D721Med (cell line): ENCODE measurements at places on chromosomes 1 and 21.

DNA sequence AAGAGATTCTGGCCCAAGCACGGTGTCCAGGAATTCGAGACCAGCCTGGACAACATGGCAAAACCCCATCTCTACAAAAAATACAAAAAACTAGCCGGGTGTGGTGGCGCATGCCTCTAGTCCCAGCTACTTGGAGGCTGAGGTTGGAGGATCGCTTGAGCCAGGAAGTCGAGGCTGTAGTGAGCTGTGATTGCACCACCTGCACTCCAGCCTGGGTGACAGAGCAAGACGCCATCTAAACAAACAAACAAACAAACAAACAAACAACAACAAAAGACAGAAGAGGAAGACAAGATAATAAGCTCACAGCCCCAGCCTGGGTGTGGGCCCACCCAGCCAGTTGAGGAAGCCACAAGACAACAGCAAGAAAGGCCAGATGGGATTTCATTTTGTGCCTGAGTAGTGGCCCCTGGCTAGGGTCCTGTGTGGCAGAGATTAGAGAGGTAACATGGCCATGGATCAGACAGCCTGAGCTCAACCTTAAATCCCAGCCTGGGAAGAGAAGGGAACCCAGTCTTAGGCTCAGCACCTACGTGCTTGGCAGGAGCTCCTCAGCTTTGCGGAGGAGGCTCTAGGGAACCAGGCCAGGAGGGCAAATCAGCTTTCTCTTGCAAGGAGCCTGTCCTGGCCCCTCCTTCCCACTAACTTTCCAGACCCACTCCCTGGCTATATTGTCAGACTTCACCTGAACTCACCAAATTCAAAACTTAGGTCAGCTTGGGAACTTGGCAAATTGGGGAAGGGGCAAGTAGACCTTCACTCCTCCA is 4.9 kb upstream of the BEST4 start:
- DNase-seq, result no peak

- DNase-seq, result no peak
Measured at GRCh38 chr1:223033658-223034057, 109.4 kb downstream of the TLR5 start.

DNA sequence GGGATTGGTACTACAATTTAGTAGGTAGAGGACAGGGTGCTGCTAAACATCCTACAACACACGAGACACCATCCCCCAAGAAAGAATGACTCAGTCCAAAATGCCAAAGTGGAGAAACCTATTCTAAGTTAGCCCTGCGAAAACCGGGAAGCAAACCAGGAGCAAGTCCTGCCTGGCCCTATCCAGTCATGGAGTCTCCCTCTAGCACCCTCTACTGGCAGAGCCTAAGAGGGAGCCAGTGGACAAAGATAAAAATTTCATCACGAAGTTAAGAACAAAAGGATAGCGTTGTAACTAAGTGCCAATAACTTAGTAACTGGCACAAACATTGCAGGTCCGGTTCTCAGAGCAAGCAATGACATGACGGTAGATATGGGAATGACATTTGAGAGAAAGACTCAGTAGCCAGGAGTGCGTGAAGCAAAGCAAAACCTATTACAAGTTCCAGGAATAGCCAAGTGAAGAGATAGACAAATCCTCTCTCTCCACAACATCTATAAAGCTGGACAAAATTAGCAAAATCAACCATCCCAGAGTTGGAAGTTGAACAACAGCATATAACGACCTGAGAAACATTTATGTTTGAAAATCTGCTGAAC is 383.5 kb downstream of the OMA1 start:
- no peak for DNase-seq

- DNase-seq, result no peak
Measured at GRCh38 chr1:12184008-12184681, 17.4 kb downstream of the TNFRSF1B start.

DNA sequence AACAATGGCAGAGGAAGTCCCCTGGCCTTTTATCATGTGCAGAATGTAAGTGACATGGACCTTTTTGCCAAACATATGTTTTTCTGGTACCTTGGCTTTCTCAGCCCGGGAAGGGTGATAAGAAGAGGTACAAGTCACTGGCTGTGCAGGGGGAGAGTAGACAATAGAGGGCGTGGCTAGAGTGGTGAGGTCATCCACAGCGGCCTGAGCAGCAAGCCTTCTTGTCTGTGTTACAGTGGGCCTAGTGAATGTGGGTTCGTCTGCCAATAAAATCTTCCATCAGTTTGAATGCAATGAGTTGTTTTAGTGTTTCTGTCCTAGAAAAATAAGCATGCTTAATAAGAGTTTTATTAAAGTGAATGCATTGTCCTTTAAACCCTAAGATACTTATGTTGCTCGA is 59.0 kb upstream of the PGD start:
- DNase-seq, result no peak

DNA sequence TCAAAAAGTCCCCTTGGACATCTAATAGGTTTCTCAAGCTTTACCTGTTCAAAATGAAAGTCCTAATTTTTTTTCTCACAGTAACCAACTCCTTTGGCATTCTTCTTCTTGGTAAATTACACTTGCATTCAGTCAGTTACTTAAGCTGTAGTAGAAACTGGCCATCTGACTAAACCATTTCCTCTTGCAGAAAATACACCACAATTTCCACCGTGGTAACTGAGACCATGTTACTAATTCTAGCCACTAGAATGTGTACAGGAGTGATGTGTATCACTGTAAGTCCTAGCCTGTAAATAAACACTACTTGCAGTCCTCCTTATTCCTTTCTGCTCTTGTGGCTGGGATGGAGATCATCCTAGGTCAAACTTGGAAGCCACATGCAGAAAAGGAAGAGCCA is 965.4 kb upstream of the TMPRSS15 start:
- no peak for DNase-seq

- DNase-seq, result no peak
Measured at GRCh38 chr1:7084232-7084894, 299.1 kb downstream of the CAMTA1 start.

DNA sequence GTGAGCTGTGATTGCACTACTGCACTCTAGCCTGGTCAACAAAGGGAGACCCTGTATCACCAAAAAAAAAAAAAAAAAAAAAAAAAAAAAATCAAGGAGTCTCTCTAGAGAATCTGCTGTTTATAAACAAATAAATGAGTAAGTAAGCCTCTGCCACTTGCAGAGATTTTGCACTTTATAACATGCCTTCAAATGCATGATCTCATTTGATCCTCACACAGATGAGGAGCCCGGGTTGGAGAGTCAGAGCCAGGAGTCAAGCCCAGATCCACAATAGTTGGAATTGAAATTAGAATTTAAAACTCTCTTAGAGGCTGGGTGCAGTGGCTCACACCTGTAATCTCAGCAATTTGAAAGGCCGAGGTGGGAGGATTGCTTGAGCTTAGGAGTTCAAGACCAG is 4.0 kb downstream of the PRELP start:
- DNase-seq, result no peak

- peak; percentile 78 for DNase-seq
Measured at GRCh38 chr1:204359474-204360255, at the start of gene PLEKHA6. TSS of gene PLEKHA6 (minus strand) at chr1:204359929. CDS start at chr1:204273727, 86,202 bp downstream.

DNA sequence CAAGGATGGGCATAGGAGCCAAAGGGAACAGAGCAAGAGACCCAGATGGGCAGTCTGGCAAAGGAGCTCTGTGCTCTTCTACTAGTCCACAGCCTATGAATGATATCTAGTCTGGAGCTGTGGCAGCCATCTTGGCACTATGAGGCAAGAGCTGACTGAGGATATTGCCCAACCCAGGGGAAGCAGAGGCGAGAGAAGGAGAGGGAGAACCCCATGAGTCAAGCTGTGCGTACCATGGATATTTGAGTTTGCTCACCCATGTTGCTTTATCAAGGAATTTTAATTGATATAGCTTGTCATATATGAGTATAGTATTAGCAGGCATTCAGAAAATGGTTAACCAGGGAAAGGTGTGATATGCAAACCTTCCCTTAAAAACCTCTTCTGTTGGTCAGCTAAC is 420.9 kb downstream of the PRDM2 start:
- DNase-seq, result no peak

- no peak for DNase-seq
Measured at GRCh38 chr1:240092301-240093119, 827 bp downstream of the FMN2 start.

GRCh38 chr1:32353886-32354570 is 8.3 kb downstream of the FAM229A start:
- no peak for DNase-seq

- DNase-seq, result no peak
Measured at GRCh38 chr21:36446301-36446700, 33.6 kb downstream of the CLDN14 start.

DNA sequence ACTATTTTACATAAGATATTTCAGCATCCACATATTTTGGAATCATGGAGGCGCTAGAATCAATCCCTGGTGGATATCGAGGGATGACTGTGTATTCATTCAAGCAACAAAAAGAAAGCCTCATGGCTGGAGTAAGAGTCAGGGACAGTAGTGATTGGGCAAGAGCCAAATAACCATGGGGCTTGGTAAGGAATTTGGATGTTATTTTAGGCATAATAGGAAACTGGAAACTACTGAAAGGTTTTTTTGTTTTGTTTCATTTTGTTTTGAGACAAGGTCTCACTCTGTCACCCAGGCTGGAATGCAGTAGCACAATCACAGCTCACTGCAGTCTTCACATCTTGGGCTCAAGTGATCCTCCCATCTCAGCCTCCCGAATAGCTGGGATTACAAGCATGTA is 33.8 kb upstream of the EYA3 start:
- DNase-seq, result no peak

DNA sequence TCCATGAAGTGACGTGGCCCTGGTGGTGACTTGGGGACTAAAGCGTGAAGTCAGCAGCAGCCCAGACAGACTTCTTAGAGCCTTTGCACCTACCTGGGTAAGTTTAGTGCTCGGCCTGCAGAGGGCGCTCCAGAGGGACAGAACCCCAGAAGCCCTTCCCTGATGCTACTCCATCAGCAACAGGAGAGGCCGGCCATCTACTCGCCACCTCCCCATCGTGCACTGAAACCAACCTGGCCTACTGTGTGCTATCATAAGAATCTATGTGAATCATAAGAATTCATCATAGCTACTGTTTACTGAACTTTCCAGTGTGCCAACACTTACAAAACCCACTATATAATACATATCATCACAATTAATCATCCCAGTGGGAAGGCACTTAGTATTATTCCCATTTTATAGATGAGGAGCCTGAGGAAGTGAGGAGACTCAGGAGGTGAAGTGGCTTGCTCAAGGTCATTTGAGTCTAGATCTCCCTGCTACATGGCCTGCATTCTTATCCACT is 7.9 kb upstream of the EDN2 start:
- DNase-seq, result no peak

- no peak for DNase-seq
Measured at GRCh38 chr1:224851210-224851847, 78.1 kb upstream of the DNAH14 start.

DNA sequence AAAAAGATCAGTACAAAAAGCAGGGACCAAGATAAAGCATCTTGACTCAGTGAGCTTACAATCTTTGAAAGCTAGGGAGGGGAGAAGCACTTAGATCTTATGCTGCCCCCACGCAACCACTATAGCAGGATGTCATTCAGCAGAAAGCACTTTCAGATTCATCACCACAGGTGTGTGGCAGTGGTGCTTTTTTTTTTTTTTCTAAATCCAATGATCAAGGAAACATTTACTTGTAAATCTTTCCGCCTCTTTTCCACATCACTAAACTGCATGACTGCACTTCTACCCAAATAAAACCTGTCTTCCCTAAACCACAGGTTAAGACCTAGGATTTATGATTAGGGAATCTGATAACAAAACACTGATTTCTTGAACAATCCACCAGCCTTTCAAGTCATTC is 154.8 kb downstream of the SLC45A1 start:
- no peak for DNase-seq
